Cardiac septum (tissue), 1 donor: ENCODE measurements at places on chromosomes 1 and 21. TPM values are rescaled to one million over a fixed set of nuclear protein-coding genes. Genes with fewer than 3 reads are reported as not detected.

Gene LCA5L
- total RNA-seq, result 1.7 TPM

Gene MSH4
- total RNA-seq, result 0.81 TPM

Gene SELP
- 10.6 TPM for total RNA-seq

Gene TNFRSF14
- 13.8 TPM for total RNA-seq

Gene GNPAT
- 49.0 TPM for total RNA-seq

Gene PCSK9
- total RNA-seq, result not detected

Gene FHAD1
- total RNA-seq, result 0.32 TPM

Gene KMO
- 0.13 TPM for total RNA-seq

Gene YRDC
- 6.3 TPM for total RNA-seq

Gene PDZK1
- 0.48 TPM for total RNA-seq

DNA sequence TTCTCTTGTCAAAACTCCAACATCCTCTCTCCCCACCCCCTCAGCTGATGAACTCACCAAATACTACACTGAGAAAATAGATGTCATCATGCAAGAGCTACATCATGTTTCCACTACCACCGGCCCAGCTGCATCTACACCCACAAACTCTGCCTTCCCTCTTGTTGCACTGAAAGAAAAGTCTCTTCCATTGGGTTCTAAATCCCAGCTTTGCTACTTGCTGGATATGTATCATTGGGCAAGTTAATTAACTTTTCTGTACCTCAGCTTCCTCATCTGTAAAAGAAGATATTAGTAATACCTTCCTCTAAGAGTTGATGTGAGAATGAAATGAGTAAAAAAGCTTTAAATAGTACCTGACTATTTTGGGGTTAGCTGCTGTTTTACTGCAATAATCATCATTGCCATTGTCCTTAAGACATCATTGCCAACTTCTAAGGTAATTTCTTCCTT lies 108.6 kb downstream of the OLFML2B start:
- DNase-seq, result no peak

- DNase-seq, result no peak
Observed at GRCh38 chr1:182993746-182994145, 29.5 kb upstream of the LAMC1 start.

- DNase-seq, result no peak
Observed at GRCh38 chr1:74531796-74532195, 19.4 kb upstream of the LRRC53 start.

GRCh38 chr21:35940074-35940927 lies 120.0 kb downstream of the SETD4 start:
- no peak for DNase-seq

DNA sequence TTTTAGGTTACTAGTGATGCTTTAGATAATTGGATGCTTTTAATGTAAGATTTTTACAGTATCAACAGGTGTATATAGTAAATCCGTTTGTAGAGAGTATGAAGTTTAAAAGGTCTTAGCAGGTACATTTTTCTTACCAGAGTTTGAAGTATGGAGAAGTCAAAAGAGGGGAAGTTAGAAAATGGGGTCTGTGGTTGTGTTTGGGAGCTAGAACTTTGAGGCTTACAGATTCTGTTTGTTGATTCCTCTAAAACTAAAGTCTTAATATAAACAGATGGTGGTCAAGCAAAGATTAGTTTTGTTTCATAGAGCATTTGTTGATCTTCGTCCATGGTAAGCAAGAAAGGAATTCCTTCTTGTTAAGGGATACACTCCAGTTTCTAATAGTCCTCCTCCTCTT lies 35.8 kb downstream of the CDC42 start:
- no peak for DNase-seq

GRCh38 chr1:228927946-228928898 lies 192.9 kb downstream of the RHOU start:
- no peak for DNase-seq

GRCh38 chr21:43608225-43608624 lies 51.1 kb downstream of the HSF2BP start:
- DNase-seq, result no peak

DNA sequence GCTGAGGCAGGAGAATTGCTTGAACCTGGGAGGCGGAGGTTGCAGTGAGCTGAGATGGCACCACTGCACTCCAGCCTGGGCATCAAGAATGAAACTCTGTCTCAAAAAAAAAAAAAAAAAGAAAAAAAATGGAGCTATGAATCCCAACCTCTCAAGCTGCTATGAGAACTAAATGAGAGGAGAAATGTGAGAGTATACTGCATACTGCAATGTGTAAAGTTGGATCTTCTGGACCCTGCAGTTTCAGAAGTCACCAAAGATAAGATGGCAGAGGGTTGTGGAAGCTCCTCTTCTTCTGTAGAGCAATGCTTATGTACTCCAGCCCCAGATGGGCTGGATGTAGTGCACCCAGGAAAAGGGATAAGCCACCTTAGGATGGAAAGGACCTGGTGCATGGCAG lies 55.6 kb downstream of the PLXNA2 start:
- DNase-seq, result no peak

DNA sequence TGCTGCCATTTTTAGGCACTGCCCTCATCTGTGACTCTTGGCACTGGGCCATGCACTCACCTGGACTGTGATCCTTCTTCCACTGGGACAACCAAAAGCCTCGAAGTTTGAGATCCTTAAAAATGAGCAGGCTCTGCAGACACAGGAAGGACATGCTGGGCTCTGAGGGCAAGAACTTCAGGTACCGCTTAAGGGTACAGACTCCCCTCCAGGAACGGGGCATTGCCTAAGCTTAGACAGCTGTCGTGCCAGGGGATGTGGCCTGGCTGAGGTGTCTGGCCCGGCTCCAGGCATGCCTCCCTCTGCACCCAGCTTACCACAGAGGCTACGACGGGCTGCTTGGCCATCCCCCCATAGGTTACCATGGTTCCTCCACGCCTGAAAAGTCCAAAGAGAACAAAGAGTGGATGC lies 14.2 kb upstream of the SRSF4 start:
- no peak for DNase-seq

DNA sequence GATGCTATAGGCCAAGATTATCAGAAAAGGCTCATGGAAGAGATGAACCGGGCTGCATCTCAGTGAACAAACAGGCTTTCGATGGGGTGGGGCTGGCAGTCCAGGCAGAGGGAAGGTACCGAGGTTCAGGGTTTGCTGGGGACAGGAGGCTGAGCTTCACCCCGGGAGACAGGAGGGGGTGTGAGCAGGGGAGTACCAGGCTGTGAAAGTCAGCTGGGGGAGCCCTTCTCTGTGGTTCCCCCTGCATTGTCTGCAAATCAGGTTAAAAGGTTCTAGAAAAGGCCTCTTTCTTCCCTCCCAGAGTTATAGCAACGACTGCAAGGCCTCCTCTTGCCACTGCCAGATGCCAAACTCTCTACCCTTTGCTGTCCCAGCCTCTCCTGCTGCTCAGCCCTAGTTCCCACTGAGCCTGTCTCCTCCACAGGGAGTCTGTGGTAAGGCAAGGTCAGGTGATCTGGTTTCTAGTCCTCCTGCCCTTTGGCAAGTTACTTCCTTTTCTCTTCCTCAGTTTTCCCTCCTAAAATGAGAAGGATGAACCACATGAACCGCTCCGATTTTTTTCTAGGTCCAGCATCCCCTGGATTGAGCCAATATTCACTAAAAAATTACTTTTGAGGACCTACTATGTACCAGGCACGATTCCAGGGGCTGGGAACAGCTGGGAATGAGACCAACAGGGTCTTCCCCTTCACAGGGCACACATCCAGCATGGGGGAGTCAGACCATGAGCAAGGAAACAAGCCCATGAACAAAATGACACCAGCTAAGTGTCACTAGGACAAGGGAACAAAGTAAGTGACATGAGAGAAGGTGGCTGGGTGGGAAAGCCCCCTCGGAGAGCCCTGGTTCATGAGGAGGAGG lies 7.2 kb downstream of the LAD1 start:
- DNase-seq, result no peak

DNA sequence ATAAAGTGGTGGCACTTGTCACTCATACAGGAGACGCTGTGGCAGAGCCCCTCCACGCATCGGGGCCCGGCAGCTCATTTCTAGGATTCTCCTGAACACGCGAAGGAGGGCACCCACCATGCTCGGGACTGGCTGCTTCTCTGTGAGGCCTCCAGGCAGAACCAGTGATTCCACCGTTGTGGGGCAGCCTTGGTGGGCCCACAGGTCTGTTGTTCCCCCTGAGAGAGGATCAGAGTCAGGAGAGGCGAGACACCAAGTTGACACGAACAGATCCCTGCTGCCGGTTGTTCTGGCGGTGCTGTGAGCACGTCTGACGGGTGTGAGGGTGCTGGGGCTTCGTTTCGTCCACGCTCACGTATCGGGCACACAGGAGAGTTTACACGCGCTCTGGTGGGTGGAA lies 26.6 kb downstream of the PRKCZ start:
- DNase-seq, result no peak

DNA sequence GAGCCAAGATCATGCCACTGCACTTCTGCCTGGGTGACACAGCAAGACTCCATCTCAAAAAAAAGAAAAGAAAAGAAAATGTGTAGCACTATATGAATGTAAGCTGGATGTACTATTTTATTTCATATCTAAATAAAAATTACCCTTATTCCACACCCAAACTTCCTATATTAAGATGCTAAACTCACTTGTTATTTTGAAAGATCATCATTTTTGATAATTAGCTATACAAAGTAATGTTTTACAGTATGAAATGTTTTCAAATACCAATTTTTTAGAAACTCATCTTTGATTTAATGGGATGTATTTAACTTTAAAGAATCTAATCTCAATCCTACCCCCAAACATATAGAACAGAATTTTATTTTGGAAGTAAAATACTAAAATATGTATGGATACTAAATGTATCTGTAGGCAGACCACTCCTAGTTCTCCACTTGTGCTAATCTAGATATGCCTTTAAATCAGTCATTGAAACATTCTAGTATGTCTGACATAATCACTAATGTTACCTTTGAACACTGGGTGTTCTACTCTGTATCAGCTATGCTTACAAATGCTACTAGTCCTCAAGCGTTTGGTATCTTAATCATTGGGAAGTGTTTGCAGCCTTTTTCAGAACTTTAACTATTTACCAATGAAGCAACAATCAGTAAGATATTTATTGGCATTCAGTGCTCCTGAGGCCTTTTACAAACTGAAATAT lies 12.9 kb downstream of the MIER1 start:
- no peak for DNase-seq

GRCh38 chr21:29550205-29550604 lies 251.5 kb downstream of the BACH1 start:
- DNase-seq, result no peak

DNA sequence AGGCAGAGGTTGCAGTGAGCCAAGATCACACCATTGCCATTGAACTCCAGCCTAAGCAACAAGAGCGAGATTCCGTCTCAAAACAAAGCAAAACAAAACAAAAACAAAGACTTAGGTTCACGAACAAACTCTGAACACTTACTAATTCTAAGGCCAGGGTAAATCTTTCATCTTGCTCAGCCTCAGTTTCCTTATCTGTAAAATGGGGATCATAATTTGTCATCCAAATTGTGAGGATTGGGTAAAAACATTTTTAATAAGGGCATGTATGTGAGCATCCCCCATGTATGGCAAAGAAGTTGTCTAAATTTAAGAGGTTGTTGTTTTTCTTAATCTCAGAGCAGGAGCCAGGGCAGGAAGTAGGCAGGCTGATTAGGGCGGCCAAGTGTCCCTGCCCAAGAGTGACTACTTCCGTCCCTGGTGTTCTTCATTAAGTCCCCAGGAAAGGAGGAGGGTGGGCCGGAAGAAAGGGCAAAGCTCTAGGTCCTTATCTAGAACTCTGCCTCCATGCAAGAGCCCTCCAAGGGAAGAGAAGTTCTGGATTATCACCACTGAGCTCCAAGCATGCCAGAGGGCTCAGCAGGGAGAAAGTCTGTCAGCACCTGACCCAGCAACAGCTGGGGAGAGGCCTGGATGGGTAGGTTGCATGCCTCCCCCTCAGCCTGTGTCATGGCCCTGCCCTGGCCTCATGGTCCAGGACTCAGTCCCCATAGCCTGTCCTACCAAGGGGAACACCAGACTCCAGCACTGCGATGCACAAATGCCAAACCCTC lies 49.9 kb upstream of the CLIC4 start:
- no peak for DNase-seq

DNA sequence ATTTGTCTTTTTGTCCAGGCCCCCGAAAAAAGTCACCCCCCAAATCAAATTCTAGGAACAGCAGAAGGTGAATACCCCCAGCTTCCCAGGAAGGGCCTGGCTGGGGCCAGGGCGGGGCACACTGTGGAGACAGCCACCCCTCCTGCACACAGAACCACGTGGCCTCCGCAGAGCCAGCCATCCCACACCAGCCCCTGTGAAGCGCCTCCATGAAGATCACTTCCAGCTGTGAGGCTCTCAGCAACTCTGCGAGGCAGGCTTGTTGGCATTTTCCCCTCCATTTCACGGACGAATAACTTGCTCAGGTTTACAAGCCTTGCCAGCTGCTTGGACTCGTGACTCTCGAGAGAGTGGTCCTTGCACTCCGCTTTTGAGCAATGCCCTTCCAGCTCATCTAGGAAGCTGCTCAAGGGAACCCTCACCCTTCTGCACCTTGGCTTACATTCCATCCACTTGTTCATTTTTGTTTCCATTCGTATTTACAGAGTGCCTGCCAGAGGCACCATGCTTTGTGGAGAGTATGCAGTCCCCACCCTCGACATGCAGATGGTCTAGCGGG lies 48.2 kb downstream of the SYT6 start:
- DNase-seq, result no peak

GRCh38 chr1:8598060-8598724 lies 219.2 kb downstream of the RERE start:
- DNase-seq, result no peak

- DNase-seq, result no peak
Observed at GRCh38 chr1:178189814-178190213, 95.9 kb downstream of the RASAL2 start.

DNA sequence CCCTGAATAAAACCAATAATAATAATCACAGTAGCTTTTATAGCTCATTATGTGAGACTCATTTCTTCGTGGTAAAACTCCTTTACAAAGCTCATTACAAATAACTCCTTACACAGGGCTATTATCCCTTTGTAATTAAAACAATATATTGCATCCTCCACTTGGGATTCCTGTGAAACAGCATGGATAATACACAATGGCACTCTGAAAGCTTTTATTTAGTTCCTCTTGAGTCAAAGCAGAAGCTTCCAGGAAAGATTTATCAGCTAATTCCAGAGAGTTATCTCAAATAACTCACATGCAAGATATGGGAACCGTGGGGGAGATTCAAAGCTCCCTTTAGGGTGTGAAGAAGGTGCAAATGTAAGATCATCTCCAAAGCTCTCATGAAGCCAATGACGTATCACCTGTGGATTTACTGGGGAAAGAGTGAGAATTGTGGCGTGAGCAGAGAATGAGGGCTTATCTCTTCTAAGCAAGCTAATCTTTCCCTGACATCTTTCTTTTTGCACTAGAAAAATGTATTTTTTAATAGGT lies 60.4 kb upstream of the GJA5 start:
- no peak for DNase-seq

DNA sequence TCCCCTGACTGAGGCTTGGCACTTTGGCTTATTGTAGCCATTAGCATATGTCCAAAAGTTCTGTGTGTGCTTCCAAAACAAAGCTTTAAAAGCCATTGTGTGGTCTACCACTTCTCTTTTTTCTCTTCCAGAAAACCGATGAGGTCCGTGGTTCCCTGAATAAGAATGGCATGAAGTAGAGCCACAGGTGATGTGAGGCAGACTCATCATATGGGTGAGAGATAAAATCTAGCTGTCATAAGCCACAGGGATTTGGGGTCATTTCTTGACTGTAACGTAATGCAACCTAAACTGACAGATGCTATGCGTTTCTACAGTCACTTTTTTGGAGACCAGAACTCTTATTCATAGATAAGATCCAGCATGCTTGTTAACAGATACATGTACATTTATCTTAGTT lies 7.0 kb upstream of the GREM2 start:
- DNase-seq, result no peak

GRCh38 chr21:45894906-45895777 lies 86.4 kb upstream of the COL6A1 start:
- no peak for DNase-seq
